ENCODE measurements at places on chromosomes 11 and 22.
A peak's percentile ranks its signal among the peaks of the same experiment; 100 is the strongest.

DNA sequence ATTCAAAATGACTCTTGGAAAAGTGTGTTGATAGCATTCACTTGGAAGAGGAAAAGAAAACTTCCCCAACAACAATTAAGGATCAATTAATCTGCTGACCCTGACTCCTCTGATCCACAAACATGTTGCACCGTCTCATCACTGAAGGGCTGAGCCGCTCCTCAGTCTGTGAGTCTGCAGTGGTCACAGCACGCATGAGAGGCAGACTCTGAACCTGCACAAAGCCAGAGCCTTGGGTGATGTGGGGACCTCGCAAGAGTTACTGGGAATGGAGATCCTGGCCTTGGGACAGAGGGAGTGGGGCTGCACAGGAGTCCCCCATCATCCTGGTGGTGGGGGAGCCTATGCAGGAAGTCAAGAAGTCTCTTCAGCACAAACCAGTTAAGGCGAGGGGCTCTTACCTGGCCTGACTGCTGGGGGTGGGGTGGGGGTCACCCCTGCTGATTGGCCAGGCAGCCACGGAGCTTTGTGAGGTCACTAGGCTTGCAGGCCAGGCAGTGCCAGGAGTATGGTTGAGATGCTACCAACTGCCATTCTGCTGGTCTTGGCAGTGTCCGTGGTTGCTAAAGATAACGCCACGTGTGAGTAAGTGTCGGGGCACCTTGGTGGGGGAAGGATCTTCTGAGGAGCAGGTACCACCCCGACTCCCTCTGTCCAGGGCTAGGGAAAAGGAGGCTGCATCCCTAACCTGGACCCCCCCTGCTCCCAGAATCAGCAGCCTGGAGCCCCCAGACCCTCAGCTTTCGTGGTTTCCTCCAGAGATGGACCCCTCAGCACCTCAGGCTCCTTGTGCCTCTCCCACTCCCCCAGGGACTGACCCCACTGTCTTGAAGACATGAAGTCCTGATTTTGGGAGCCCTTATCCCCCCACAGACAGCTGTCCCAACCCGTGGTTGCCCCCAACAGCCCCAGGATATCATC is at the start of gene ACR:
Gene ACR, plus strand, starts transcription at position 477 of the 921 bp plus-strand sequence. Its CDS starts 32 bp downstream, at position 509.
- no peak for DNase-seq

GRCh38 chr11:68050371-68050841 is 11.6 kb downstream of the TCIRG1 start:
- DNase-seq, result no peak

- no peak for DNase-seq
Observed at GRCh38 chr11:22558664-22559063, 67.0 kb downstream of the FANCF start.

DNA sequence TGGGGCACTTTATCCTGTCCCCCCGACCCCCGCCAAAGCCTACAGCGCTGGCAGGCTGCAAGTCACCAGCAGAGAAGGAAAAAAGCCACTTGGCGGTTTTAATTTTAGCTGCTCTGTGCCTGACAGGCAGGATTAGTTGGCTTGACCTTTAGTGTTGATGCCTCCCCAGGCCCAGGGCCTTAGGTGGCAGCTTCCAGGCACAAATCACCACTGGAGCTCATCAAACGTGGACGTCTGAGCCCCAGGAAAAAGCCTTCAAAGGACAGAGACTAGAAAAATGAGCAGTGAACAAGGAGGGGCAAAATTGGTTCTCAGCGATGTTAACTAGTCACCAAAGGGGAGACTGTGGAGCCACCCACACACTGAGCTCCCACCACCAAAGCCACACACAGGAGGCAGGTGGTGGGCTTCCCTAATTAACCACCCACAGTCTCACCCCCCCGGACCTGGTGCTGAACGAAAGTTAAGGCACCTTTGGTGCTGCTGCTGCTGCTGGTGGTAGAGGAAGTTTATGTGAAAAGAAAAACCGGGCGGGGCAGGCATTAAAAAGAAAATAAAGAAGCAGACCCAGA is 4.4 kb upstream of the PYGM start:
- DNase-seq, result peak; percentile 47

GRCh38 chr11:9992306-9992705 is 301.7 kb downstream of the SBF2 start:
- DNase-seq, result no peak

DNA sequence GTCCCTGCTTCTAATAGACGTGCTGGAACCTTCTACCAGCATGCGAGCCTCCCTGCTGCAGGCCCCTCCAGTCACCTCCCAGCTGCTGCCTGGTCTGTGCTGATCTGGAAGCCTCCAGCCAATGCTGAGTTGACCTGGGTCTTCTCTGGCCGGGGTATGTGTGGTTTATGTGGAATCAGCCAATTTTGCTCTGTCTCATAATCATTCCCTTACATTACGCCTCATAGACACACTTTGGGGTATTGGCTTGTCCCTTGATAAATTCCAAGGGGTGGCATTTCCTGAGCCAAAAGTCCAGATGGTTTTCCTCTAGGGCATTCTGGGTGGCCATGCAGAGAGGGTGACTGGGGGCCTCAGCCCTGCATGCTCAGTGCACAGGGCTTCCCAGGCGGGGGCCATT is 8.3 kb upstream of the KMT5B start:
- no peak for DNase-seq

DNA sequence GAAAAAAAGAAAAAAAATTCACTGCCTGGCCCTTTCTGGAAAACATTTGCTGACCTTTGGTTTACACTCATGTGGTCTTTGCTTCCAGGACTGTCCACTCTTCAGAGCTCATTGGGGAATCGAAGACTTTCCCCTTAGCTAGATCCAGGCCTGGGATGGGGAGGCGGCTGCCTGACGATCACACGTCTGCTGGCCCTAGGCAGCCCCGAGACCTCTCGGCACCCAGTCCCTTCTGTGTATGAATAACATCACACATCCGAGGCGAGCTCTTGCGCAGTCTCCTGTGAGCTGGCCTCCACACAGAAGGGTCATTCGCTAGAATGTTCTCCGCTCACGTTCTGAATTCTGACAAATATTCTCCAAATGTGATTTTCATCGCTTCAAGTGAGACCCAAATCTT is 25.7 kb upstream of the GAL start:
- no peak for DNase-seq

DNA sequence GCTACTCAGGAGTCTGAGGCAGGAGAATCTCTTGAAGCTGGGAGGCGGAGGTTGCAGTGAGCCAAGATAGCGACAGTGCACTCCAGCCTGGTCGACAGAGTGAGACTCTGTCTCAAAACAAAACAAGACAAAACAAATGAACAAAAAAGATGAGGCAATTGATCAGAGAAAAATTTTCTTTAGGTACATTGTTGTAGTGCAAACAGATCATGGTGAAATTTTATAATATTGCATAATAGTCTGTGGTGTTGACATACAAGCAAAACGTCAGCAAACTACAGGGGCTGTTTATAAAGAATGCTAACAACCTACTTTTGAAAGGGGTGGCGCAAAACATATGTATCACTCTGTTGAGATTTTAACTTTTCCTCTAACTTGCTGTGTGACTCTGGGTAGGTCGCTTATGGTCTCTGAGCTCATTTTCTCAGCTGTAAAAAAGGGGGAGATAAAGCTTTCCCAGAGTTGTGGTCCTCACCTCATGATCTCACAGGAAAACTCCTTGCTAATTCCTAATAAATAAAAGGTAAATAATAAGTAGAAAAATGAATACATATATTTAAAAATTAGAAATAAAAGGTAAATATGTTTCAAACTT is 64.8 kb upstream of the NUP160 start:
- DNase-seq, result no peak

GRCh38 chr11:103547024-103547423 is 437.8 kb downstream of the DYNC2H1 start:
- no peak for DNase-seq

DNA sequence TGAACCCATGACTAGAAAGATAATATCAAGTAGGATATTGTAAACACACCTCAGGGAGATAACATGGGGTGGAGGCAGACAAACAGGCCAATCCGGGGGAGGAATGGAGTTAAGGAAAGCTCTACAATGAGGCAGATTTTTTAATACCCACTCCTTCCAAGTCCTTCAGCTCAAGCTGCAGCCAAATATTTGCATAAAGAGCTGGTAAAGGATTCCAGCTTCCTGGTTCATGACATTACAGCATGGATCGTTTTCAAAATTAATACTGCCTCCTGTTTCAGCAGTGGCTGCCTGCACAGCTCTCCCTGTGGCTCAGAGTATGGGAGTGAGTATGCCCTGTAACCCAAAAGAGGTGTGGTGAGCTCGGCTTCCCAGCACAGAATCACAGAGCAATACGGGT is 5.1 kb downstream of the POU2AF3 start:
- no peak for DNase-seq

- DNase-seq, result no peak
Observed at GRCh38 chr22:31248965-31249958, 37.2 kb downstream of the LIMK2 start.

DNA sequence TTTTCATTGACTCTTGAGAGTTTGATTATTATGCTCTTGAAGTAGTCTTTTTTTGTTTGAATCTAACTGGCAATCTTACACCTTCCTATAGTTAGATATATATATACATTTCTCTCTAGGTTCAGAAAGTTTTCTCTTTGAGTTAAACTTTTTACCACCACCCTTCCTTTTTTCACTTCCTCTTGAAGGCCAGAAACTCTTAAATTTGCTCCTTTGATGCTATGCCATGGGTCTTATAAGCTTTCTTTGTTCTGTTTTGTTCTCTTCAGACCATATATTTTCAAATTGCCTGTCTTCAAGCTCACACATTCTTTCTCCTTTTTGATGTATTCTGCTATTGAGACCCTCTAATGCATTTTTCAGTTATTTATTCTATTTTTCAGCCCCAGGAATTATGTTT is 513.5 kb upstream of the CNTN5 start:
- no peak for DNase-seq

DNA sequence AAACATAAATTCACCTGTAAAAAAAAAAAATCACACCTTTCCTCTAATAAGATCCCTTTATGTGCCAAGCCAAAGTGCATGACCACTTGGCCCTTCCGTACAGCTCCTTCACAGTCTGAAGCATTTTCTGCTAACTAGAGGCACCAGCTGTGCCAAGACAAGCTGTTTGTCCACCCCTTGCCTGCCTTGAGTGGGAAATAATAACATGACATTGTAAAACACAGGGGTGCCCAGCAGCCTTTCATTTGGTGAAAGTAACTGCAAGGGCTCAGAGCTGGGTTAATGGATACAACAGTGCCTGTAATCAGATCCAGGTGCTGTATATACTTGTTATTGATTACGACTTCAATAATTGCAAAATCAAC is 59.2 kb downstream of the DDIAS start:
- DNase-seq, result no peak

- no peak for DNase-seq
Observed at GRCh38 chr11:8826139-8826786, 84.7 kb upstream of the AKIP1 start.

- DNase-seq, result no peak
Observed at GRCh38 chr22:44569561-44569991, 71.5 kb upstream of the RTL6 start.

GRCh38 chr22:36355362-36355761 is 32.4 kb downstream of the MYH9 start:
- no peak for DNase-seq

- no peak for DNase-seq
Observed at GRCh38 chr11:133787379-133788141, 57.8 kb downstream of the SPATA19 start.

DNA sequence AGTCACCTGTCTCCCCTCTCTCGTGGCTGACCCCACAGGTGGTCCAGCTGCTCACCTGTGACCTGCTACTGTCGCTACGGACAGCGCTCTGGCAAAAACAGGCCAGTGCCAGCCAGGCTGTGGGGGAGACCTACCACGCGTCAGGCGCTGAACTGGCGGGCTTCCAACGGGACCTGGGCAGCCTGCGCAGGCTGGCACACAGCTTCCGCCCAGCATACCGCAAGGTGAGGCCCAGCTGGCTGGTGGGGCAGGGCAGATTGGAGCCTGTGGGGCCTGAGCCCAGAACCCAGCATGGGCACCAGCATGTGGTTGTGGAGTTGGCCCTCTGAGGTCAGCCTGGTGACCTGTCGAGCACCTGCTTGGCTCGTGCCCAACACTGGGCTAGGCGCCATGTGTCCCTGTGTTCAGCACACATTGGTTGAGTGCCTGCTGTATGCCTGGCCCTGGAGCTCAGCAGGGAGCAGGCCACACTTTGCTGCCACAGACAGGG is 11.9 kb downstream of the SHISA8 start:
- no peak for DNase-seq

DNA sequence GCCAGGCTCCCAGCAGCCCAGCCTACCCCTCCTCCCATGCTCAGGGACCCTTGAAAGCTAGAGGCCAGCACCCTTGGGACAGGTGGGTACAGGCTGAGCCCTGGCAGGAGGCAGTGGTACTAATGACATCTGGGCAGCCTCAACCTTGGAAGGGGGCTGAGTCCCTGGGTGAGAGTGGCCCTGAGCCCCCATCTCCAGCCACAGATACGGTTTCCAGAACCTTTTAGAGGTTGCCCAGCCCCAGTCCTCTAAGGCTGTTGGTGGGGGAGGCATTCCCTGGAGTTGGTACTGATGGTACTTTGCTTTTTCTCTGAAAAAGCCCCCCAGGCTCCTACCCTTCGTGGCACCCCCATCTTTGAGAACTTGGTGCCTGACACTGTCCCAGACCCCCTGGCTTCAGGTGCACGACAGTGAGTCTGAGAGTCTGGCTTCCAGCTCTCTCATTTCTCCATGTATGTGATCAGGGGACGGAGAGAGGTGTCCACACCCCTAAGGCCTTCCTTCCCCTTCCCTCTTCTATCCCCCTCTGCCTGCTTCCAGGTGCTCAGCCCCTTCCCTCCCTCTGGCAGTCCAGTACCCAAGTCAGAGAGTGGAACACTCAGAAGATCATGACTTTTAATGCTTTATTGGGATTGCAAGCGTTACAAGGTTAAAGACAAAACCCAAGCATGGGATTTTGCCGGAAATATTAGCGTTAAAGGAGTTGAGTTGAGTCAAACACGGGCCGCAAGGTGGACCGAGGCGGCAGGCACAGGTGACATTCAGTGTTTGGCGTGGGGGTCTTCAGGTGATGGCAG is 10.5 kb downstream of the IGF2 start:
- no peak for DNase-seq

All from activated CD4-positive, alpha-beta T cell treated with anti-CD3 and anti-CD28 coated beads, Interleukin-2, amount 50 U/mL, for 1 hour (primary cell).